ENCODE measurements at places on chromosomes 1 and 21. TPM values are rescaled to one million over a fixed set of nuclear protein-coding genes. Genes with fewer than 3 reads are reported as not detected.
A peak's percentile ranks its signal among the peaks of the same experiment; 100 is the strongest.

The OR2T5 gene
- total RNA-seq: not detected

The GRIK1 gene
- not detected for total RNA-seq

The SYT2 gene
- 0.05 TPM for total RNA-seq

The APOBEC4 gene
- total RNA-seq: not detected

The GPA33 gene
- 0.17 TPM for total RNA-seq

The ASPM gene
- total RNA-seq: 12.3 TPM

The THEM5 gene
- not detected for total RNA-seq

The DYNLT4 gene
- total RNA-seq: 1.7 TPM

The CFHR3 gene
- not detected for total RNA-seq

The DLGAP3 gene
- not detected for total RNA-seq

The PRMT6 gene
- 35.2 TPM for total RNA-seq

The DHDDS gene
- 43.9 TPM for total RNA-seq

The STUM gene
- total RNA-seq: not detected

The CAPN2 gene
- total RNA-seq: 300 TPM

- DNase-seq: no peak
Measured at GRCh38 chr1:35600593-35600992, 27.5 kb downstream of the TFAP2E start.

DNA sequence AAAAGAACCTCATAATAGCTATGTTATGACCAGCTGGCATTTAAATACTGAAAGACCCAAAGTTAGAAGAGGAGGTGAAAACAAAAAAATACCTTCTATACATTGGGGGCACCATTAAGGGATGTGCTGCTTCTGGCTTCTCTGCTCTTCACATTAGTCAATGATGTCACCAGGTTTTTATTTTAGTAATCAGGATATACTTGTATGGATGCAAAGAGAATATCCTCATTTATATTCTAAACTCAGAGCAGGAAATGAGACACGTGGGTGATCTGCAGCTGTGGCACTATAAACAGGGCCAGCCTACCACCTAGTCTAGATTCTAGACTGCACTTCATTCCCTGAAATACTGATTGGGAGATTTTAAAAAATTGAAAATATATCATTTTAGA lies 51.2 kb downstream of the WLS start:
- DNase-seq: no peak

DNA sequence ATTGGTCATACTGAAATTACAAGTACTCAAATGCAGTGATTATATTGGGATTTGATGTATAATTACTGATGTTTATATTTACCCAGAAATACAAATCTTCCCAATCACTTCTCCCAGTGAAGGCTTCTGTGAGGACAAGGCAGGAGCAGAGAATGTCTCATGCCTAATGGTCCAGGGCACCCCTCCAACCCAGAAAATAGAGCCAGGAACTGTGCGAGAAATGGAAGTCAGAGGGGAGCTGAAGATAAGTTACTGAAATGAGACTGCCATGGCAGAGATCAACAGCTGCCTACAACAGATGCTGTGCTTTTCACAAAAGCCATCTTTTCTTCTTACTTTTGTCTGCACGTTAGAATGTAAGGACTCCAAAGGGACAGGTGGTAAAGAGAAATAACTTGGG lies 171.2 kb downstream of the TTLL7 start:
- DNase-seq: no peak

GRCh38 chr1:59179673-59180072 lies 117.2 kb upstream of the FGGY start:
- DNase-seq: no peak

- DNase-seq: peak; percentile 86
Measured at GRCh38 chr1:24562625-24563024, 6.7 kb downstream of the NCMAP start.

GRCh38 chr1:166378805-166379204 lies 212.0 kb upstream of the FAM78B start:
- no peak for DNase-seq

DNA sequence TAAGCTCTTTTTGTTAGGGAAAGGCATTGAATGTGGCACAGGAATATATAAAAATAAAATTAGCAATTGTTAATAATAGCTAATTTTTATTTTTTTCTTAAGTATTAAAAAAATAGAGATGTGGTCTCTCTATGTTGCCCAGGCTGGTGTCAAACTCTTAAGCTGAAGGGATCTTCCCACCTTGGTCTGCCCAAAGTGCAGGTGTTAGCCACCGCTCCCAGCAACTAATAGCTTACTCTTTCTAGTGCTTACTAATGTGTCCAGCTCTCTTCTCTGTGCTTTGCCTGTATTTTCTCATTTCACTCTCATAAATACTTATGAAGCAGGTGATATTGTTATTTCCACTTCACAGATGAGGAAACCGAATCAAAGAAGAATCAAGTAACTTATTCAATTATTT lies 13.4 kb upstream of the IL24 start:
- DNase-seq: no peak

DNA sequence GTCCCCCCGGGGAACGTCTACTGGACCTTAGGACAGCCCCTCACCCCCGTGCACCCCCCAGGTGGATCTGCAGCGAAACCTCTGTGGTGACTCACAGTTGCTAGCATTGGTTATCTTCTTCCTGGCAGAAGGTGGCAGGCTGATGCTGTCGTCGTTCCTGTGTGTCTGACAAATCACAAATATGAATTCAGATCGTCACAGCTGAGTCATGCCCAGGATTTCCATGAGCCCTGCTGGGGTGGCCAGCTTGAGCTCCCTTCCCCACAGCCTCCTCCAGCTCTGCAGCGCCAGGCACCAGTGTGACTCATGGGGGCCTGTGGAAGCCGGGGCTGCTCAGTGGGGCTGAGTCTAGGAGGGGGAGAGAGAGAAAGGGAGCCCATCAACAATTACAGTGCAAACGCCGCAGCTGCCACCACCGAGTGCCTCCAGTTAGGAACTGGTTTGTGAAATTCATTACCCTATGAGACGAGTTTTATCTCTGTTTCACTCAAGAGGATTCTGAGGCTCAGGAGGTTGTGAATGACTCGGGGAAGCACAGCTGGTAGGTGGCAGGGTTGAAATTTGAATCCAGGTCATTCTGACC lies 197.9 kb downstream of the DYRK1A start:
- DNase-seq: peak; percentile 97

DNA sequence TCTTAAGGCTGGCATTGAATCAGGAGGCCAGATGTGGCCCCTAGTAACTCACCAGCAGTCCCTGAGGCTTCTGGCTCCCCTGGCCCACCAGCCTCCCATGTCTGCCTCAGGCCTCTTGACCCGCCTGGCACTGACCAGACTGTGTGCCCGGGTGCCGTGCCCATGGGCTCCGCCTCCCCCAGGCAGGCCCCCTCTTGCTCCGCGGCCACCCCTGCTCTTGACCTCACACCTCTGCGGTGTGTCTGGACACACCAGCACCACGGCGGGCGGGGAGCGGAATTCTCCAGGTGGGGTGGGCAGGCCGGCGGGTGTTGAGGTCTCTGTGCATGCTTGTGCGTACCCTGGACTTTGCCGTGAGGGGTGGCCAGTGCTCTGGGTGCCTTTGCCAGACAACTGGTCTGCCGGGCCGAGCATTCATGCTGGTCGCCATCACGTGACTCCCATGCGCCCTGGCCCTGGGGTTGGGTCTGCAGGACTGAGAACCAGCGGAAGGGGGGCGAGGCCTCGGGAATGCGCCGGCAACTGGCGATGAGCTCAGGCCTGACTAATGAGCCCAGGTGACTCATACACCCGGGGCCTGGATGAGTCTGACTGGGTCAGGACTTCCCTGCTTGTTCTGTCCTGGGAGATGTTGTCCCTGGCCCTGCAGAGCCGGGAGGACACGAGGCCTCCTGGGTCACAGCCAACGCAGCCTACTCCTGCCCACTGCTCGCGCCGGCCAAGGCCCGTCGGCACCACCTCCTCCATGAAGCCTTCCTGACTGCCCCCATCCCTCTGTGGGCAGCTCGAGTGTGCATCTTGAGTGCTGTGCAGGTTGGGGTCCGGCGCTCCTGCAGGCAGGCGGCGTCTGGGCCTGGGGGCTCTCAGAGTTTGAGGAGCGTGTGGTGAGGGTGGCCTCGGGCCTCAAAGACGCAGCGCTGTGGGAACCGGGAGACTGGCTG lies 22.6 kb downstream of the COL18A1 start:
- DNase-seq: peak; percentile 95

DNA sequence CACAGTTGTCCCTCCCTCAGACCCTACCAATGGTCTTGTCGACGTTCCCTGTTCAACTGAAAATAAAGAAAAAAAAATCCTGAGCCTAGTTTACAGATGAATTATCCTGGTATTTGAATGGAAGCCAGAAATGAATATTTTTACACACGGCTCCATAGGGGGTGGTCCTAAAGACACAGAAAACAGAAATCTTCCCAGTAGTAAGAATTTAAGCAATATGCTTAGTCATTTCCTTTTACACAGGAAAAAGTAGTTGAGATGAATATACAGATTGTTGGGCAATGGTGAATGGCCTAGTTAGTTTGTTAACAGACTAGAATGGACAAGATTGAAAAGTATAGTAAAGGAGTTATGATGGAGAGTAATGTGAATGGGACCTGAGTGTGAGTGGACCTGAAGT lies 67.4 kb downstream of the RGS18 start:
- peak; percentile 12 for DNase-seq

DNA sequence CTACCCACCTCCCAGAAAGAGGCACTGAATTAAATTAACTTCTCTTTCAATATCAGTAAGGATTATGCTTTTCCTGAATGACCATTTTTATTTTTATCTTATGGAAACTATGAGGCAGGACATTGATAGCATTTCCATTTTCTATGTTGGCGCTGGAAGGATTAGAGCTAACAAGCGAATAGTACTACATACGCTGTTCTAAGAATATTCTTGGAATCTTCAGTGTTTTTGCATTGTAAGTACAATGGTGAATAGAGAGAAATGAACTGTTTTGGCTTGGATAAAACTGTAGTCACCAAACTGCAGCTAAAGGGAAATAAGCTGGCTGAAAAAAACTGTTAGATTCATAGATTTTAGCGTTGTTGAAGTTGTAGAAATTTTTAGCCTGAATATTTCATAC lies 779.0 kb upstream of the ADGRL4 start:
- no peak for DNase-seq

DNA sequence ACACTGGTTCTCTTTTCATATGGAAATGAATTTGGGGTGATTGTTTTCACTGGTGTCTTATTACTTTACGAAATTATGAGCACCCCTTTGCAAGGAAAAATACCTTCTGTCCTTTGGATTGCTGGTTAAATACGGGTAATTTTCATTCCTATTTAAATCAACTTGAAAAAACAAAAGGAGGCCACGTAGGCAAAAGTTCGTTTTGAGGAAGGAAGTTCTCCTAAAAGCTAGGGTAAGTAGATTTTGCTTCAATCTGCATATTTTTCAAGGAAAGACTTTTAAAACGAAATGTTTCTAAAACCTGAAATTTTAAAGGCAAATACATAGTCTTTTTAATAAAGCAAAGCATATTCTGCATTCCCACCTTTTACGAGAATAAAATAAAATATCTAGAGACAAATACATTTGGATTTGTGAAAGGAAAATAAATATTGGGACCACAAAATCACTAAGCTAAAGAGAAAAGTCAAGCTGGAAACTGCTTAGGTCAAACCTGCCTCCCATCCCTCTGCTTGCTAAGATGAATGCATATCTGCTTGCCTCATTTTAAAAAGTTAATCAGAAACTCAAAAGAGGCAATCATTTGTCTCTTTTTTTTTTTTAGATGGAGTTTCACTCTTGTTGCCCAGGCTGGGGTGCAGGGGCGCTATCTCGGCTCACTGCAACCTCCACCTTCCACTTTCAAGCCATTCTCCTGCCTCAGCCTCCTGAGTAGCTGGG lies 70.9 kb upstream of the ETS2 start:
- DNase-seq: no peak

- no peak for DNase-seq
Measured at GRCh38 chr21:45056917-45057560, 17.3 kb upstream of the ADARB1 start.

- no peak for DNase-seq
Measured at GRCh38 chr1:9344426-9345200, 51.9 kb downstream of the SPSB1 start.

GRCh38 chr21:33197496-33197895 lies 32.2 kb upstream of the IFNAR2 start:
- DNase-seq: no peak
